ENCODE measurements at places on chromosomes 2 and 18.

GRCh38 chr2:172113617-172114016 lies 10.9 kb upstream of the DLX2 start:
- no peak for DNase-seq

DNA sequence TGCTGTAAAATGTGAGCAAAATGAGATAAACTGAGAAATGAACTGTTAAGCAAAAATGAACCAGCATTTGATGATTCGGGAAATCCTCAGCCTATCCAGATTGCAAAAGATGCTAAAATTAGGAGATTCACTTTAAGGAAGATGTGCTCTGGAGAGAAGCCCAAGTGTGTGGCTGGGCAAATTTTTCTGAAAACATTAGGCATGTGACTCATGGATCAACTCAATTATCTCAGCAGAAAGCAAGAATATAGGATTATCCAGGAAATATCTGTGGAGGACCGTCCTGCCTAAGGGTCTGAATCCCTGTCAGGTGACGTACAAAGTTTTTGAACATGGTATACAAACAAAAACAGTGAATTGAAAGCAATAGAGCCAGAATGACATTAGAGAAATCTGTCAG lies 1268.3 kb upstream of the TMEFF2 start:
- no peak for DNase-seq

- DNase-seq = no peak
Measured at GRCh38 chr2:196849895-196850294, 40.7 kb upstream of the C2orf66 start.

GRCh38 chr2:82043867-82044266 lies 1739.3 kb upstream of the LRRTM1 start:
- no peak for DNase-seq

DNA sequence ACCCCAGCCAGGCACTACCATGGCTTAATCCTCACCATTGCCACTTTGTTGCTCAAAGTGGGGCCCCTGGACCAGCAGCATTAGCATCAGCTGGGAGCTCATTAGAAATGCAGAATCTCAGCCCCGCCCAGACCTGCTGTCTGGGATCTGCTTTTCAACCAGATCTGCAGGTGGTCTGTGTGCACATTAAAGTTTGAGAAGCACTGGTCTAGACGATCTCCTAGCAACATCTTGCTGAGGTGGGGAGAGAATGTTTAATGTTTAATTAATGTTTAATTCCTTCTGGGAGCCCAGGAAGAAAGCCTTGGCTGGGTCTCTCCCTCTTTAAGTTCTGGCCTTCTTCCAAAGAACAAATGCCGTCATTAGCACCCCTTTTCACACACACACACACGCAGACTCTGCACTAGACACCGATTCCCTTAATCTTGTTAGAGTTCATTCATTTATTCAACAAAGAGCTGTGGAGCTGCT lies 53.7 kb downstream of the EDAR start:
- no peak for DNase-seq

DNA sequence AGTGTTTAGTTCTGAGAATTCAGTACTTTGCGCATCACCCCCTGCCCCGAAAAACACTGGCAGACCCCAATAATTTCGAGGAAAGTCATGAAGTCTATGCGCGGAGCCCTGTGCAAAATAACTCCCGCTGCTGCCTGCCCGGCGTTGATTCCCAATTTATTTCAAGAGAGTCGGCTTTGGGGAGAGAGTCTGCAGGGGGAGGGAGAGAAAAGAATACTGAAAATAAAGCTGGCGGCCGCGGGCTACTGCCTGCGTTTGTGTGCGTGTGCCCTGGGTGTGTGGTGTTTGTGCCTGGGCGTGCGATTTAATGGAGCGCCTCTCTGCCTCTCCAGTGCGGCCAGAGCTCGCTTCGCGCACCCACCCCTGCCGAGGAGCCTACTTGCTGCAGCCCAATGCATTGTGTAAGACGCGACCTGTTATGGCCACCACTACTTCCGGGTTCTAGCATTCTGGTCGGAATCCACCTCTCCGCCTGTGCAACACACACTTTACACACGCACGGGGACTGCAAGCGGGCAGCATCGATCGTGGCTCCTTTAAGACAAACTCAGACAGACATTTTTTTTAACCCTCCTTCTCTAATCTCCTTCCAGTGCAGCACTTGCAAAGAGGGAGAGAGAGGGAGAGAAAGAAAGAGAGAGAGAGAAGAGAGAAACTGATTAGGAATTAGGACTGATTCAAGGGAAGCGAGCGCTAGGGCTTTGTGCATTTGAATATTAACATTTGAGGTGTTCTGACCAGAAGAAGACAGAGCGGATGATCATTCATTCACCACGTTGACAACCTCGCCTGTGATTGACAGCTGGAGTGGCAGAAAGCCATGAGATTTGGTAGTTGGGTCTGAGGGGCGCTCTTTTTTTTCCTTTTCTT lies at the start of gene MEIS1:
Gene MEIS1, plus strand, starts transcription at position 447 of the 870 bp plus-strand sequence. CDS start 732 bp downstream, outside the sequence.
- DNase-seq = peak; percentile 86

GRCh38 chr18:51290860-51291259 lies 93.4 kb upstream of the MEX3C start:
- DNase-seq = no peak

DNA sequence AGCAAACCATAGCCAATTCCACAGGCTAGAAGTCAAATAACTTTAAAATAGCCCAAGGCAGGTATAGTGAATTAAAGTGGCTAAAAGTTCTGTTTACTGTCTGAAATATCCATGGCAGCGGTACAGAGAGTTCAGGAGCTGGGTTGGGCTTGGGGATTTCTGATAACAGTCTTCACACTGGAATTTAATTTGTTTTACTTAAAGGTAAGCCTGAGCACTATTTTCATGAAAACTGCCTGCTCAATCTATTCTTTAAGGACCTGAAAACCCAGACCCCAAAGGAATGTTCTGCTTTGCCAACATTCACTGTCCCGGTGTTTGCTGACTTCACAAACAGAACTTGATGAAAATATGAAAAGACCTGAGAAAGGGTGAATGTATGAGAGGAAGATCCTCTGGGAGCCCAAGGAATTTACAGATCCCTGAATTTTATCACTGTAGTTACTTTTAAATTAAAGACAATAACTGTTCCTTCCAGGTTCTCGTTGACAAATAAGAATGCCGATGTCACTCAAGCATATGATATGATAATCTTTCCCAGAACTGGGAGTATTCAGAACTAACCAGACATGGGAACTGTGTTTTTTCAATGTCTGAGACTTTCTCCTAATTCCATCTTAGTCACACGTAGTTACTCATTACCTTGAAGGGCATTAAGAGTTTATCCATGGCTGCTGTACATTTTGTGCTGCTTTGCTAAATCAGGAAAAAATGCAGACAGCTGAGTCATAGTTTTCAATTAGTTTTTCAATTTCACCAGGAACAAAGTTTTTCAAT lies 28.3 kb upstream of the ITGB6 start:
- no peak for DNase-seq

DNA sequence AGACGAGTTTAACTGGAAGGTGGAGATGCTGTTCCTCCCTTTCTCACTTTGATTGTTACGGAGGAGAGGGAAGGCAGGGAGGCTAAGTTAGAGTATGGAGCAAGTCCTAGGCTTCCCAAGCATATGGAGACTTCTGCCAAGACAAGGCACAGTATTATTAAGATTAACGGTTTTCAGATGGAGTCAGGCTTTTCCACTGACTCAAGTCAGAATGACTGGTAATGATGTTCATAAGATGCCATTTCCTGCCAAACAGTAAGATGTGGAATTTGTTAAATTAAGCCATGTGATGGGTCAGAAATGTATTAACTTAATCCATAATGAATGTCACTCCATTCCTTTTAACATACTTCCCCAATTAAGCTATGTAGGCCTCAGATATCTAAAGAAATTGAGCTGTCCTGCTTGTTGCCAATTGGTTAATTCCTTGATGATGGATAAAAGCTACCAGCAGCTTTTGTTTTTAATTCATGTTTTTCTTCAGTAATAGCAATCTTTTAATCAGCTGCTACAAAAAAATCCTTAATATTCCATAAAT lies 383.7 kb downstream of the ZNF521 start:
- DNase-seq = no peak

GRCh38 chr2:201639205-201639604 lies 4.1 kb downstream of the TMEM237 start:
- DNase-seq = no peak

DNA sequence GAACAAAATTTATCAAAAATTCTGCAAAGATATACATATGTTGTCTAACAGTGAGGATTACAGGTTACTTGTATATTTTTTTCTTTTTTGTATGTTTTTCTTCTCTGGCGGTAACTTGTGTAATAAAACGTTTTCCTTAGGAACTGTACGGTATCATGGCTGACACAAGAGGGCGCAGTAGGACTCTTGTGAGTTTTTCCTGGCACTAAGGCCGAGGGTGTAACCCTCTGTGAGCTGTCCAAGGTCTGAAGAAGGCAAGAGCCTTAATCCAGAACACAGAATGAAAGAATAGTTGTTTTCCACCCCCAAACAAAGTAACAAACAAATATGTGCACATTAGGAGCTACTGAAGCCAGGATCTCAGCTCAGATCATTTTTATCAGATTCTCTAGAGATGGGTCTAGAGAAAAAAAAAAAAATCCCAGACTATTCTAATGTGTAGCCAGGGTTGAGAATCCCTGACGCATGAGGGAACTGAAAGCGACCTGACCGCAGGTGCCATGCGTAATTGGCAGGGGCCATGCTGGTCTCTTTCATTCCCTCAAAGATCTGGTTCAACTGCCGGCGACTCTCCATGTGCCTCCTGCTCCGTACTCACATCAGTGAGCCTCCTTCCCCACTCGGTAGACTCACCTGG lies 27.0 kb downstream of the TMEM200C start:
- peak; percentile 67 for DNase-seq

GRCh38 chr2:37812941-37813730 lies 112.0 kb upstream of the RMDN2 start:
- DNase-seq = no peak

- DNase-seq = no peak
Measured at GRCh38 chr18:11981543-11982366, 448 bp downstream of the IMPA2 start.

DNA sequence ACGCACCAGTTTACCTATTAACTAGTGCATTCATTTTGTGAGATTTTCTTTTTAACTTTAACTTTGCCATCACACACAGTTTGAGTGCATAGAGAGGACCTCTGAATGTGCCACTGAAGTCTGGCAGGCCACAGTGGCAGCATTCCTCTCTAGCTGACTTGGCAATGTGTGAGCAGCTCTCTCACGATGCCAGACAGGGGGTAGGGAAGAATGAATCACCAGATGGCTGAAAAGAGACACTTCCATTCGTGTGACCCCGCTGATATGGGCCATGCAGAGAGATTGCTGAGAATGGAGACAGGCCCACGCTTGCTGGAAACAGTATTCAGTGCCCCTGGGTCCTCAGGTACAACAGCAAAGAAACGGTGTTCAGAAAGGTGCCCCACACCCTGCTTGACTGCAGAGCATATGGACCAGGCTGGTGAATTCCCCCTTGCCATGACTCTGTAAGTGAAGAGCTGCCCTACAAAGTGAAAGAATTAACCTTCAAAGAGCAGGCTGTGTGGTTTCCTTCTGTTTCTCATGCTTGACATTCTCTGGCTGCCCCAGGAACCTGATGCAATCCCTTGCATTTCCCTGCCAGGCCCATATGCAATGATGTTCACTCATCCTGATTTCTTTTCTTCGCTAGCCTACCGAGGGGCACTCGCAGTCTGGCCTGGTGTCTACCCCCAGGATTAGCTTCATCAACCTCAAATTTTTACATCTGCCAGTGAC lies 236.1 kb downstream of the CDH20 start:
- DNase-seq = no peak

DNA sequence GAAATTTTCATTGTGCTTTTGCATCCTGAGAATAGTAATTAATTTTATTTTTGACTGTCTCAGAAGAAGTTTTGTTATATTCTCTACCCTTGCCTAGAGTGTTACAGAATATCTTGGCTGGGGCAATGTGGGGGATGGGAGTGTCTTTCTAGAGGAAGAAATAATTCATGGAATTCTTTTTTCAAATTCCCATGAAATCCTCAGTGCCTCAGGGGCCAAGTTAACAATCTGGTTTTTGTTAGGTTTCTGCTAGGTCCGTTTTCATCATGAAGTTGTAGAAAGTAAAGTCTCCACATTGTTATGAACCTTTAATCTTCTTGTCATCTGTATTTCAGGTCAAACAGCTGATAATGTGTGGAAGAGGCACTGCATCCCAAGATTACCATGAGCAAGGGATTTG lies 145.6 kb upstream of the GYPC start:
- no peak for DNase-seq

DNA sequence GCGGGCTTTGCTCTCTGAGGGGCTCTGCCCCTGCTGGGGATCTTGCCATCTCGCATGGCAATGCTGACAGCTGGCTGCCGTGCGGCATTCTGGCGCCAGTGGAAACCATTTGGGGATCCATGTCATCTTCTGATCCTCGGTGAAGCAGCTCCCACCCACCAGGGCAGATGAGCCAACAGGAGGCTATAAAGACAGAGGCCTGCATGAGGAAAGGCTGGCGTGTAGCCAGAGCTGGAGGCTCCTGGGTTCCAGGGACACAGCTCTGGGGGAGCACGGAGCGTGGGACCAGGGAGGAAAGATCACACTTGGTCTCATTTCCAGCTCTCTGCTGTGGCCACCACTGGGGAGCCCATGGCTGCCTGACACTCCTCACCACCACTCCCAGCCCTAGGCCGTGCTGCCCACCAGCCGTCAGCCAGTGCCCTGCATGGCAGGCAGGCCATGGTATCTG lies 145.8 kb downstream of the ZFP36L2 start:
- DNase-seq = no peak

DNA sequence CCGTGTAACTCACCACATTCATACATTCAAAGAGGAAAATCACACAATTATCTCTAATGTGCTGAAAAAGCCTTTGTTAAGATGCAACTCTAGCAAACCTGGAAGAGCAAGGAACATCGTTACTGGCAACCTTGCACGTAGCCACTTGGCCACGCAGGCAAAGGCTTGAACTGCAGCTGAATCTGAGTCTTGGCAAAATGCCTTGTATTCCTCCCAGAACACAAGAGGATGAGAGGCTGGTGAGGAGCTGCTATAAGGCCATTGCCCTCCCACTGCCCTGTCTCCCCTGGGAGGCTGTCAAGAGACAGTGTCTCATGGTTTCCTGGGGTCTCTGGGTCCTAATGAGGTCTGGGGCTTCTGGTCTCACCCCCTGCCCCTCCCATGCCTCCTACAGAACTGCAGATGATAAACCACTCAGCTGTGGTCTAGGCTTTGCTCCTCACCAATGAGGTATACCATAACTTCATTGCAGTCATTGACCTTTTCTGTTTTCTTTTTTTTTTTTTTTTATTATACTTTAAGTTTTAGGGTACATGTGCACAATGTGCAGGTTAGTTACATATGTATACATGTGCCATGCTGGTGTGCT lies 141.4 kb downstream of the SPP2 start:
- DNase-seq = no peak

DNA sequence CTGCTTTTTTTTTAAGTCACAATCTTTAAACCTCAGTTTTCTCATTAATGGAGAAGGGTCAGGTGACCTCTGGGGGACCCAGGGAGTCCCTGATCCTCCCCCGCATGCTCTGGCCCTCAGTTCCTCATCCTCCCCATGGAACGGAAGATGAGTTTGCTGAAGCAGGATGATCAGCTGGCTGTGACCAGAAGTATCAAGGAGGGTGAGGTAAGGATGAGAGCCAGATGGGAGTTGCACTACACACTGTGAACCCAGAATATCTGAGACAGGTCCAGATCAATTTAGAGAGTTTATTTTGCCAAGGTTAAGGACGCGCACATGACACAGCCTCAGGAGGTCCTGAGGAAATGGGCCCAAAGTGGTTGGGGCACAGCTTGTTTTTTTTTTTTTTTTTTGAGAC lies 3.8 kb downstream of the CATIP start:
- no peak for DNase-seq

- no peak for DNase-seq
Measured at GRCh38 chr2:60283626-60284025, 269.8 kb downstream of the BCL11A start.

GRCh38 chr2:228048838-228049490 lies 132.5 kb downstream of the SPHKAP start:
- no peak for DNase-seq

GRCh38 chr2:195575879-195576401 lies 81.1 kb upstream of the SLC39A10 start:
- no peak for DNase-seq

All from hypothalamus (tissue), 51 donors.